ENCODE measurements at places on chromosomes 2 and 18.

DNA sequence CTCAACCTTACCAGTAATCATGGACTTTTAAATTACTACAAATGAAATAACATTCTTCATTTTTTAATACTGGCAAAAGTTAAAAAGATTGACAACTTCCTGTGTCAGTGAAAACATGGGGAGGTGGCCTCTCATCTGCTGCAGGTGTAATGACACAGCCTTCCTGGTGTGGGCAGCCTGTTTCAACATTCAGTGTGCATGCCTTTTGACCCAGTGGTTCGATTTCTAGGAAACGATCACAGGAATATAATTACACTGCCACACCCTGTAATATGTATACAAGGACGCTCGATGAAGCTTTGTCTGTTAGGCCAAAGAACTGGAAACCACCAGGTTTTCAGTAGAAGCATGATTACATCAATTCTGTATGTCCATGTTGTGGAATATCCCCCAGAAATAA lies 68.7 kb downstream of the MTHFD2 start:
- DNase-seq: no peak

- no peak for DNase-seq
Measured at GRCh38 chr18:66210875-66211274, 393.0 kb downstream of the CDH19 start.

- DNase-seq: no peak
Measured at GRCh38 chr2:62498739-62499138, 7.3 kb downstream of the TMEM17 start.

DNA sequence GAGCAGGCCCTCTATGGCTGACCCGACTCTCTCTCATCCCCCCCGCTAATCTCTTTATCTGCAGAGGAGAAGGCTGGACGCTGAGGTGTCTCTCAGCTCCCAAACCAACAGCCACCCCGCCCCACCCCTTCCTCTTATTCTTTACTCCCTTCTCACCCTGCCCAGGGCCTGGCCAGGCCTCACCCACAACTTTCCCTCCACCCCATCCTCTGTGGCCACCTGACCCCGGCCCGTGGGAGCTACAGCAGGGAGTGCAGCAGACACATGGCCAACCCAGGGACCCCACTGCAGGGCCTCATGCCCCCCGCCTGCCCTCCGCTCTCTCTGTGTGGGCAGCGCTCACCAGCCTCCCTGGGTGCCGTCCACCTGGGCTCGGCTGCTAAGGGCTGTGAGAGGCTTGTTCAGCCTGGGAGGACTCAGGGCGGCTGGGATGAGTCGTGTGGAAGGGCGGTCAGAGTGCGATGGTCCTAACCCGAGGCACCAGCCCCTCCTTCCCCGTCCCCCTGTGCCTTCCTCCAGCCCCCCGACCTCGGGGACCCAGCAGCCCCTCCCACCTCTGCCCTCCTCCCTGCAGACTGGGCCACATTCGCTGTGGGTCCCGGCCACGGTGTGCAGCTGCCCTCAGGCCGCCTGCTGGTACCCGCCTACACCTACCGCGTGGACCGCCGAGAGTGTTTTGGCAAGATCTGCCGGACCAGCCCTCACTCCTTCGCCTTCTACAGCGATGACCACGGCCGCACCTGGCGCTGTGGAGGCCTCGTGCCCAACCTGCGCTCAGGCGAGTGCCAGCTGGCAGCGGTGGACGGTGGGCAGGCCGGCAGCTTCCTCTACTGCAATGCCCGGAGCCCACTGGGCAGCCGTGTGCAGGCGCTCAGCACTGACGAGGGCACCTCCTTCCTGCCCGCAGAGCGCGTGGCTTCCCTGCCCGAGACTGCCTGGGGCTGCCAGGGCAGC lies 6.8 kb downstream of the NEU4 start:
- no peak for DNase-seq

GRCh38 chr2:44056947-44057346 lies 61.2 kb upstream of the LRPPRC start:
- DNase-seq: no peak
